Lung (tissue), 17 donors: ENCODE measurements at places on chromosomes 3 and 15. TPM values are rescaled to one million over a fixed set of nuclear protein-coding genes. Genes with fewer than 3 reads are reported as not detected.

DNA sequence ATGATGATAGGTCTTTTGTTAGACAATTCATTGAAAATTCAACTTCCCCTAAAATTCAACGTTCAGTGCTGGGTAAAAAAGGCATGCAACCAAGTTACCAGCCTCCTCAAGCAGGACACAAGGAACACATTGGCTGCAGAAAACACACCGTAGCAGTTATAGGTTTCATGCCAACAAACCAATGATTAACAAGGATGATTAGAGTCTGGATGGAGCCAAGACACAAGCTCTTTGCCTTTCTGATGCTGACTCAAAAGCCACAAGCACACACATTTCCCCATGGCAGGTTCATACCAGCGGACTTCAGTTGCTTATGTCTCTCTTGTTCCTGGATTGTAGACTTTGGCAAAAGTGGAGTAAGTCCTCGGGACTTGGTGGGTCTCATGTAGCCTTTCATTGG is 105.8 kb downstream of the DHX30 start:
- H3K27ac ChIP-seq, result no peak overlapping the region
- H3K36me3 ChIP-seq, result peaks cover 5% of the 10 kb centered on the region
- H3K4me3 ChIP-seq, result no peak overlapping the region
- H3K27me3 ChIP-seq, result no peaks in the 10 kb centered on the region
- no peak for DNase-seq

- peaks cover 9% of the 10 kb centered on the region for H3K36me3 ChIP-seq
- no peak for DNase-seq
- H3K27ac ChIP-seq, result no peak overlapping the region
- H3K4me3 ChIP-seq, result no peak overlapping the region
- no peaks in the 10 kb centered on the region for H3K27me3 ChIP-seq
- H3K4me1 ChIP-seq, result peaks cover 1% of the 10 kb centered on the region
These were observed 30.7 kb upstream of the IP6K2 start for GRCh38 chr3:48747706-48748105.

DNA sequence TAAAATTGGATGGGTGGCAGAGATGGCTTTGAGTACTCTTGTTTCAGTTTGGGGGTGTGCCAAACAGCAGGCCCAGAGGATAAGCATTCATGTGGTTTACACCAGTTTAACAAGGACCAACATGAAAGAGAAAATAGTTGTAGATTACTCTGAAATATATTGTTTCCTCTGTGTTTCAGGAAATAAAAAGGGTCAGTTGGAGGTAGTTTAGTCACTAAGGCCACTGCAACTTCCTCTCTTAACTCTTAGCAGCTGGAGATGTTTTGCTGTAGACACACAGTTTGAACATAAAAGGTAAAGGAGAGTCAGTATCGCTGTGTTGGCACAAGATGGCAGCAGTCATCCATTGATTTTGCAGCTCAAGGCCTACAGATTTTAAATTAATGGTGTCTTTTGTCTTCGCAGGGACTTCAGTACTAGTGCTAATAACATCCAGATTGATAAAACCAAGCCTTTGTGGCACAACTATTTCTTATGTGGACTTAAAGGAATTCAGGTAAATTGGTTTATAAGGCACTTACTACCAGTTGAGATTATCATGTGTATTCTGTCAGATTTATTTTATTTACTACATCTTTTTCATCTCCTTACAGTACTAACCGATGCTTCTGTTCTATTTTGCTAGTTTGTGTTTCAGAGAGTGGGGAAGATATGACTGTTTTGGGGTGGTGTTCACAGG is 65.5 kb downstream of the GALK2 start:
- no peaks in the 10 kb centered on the region for H3K4me1 ChIP-seq
- H3K27ac ChIP-seq, result no peak overlapping the region
- H3K4me3 ChIP-seq, result no peak overlapping the region
- H3K36me3 ChIP-seq, result no peaks in the 10 kb centered on the region

GRCh38 chr3:15974647-15975046 is 176.9 kb upstream of the ANKRD28 start:
- no peak overlapping the region for H3K4me3 ChIP-seq
- H3K27ac ChIP-seq, result no peak overlapping the region
- H3K36me3 ChIP-seq, result no peaks in the 10 kb centered on the region

The ERC2 gene
- total RNA-seq, result 3.5 TPM
